Renal pelvis (tissue), 12 donors: ENCODE measurements at places on chromosomes 1 and 21. TPM values are rescaled to one million over a fixed set of nuclear protein-coding genes. Genes with fewer than 3 reads are reported as not detected.

GRCh38 chr1:116377541-116378529, 4.8 kb downstream of the ATP1A1 start:
- no peak for DNase-seq

DNA sequence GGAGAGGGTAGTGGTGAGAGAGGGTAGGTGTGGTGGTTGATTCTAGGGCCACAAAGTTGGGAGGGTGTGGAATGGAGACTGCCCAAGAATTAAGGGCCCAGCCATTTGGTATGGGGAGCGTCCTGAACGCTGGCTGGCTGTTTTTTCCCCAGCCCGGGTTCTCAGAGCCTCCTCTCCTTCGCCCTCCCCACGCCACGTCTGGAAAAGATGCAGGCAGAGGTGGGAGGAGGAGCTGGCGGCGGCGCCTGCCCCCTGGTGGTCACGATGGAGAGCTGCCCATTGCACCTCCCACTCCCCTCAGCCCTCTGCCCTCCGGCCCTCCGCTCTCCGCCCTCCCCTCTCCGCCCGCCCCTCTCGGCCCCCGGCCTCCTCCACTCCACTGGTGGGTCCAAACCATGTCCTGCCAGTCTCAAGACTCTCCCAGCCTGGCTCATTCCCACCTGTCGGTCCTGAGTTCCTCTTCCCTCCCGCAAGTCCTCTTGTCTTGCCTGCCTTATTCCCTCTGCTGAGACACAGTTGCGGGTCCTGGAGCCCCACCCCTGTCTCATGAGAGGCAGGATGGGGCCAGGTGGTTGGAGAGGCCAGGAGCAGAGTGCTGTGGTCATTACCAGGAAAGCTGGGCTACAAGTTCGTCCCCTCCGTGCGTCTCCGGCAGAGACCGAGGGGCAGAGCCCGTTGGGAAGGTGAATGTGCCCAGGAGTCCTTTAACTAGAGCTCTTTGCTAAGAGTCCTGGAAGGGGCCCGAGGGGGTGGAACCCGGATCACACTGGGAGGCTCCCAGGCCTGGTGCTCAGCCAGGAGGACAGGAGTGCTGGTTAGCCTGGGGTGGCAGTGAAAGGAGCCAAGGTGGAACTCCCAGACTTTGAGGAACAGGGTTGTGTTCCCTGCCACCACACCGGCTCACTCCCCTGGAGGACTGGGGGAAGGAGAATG, 22.6 kb downstream of the ETNK2 start:
- DNase-seq = no peak

GRCh38 chr1:33853431-33853830, 10.4 kb upstream of the HMGB4 start:
- DNase-seq = no peak

DNA sequence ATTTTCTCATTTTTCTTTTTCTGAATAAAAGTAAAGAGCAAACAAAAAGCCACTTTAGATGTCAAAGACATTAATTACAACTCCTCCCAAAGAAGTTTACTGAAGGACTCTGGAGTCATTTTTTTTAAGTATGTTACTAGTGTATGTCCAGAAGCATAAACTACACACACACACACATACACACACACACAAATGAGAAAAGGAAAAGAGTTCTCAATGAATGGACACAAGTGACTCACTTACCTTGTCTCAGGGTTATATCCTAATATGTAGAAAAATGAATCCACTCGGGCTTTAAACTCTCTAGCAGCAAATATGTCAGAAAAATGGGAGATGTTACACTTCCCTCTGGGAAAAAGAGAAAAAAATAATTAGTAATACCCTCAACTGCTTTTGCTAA, 223.1 kb downstream of the SLC45A1 start:
- DNase-seq = no peak

- no peak for DNase-seq
These were observed 7.6 kb downstream of the DNMT3L start for GRCh38 chr21:44253832-44254710.

GRCh38 chr21:44711327-44712202, at the start of gene TSPEAR:
TSPEAR (minus strand) TSS chr21:44711572; CDS start chr21:44711514, 58 bp downstream.
- DNase-seq = no peak

DNA sequence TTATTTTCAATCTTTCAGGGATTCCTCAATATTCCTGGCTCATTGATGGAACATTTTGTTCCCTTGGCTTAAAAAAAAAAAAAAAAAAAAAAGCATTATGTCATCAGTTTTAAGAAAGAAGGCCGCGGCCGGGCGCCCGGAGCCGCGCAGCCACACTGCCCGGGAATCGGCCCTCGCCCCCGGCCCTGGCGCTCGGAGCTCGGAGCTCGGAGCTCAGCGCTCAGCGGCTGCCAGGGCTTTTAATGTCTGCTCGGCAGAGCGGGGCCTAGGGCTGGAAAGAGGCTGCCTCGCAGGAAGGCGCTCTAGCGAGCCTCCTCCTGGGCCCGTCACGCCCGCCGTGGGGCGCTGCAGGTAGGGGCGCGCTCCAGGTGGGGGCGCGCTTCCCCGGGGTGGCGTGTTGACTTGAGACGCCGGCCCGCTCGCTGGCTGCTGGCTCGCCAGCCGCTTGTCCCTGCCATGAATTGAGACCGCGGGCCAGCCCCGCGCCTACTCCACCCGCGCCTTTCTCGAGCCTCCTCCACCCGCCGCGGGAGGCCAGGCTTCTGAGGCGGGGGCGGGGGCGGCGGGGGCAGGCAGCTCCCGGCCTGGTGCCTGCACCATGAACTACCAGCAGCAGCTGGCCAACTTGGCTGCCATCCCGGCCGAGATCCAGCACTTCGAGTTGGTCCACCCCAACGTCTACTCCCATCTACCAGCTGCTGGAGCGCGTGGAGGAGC, 5.4 kb upstream of the TDRD5 start:
- peak; percentile 55 for DNase-seq

DNA sequence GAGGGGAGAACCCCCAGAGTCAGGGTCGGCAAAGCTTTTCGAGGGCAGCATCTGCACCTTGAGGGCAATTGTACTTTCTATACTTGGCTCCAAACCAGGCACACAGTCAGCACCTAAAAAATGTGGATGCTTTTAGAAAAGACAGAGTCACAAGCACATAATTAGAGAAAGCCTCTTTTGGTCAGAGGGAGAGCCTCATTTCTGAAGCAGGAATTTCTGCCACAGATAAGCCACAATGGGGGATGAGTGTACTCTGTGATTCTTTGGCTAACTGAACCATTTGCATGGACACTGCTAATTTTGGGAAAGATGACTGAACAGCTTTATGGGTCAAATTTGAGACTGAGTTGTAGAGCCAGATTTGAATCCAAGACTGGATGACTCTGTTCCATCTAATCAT, 635.7 kb downstream of the KIF26B start:
- DNase-seq = no peak

- no peak for DNase-seq
These were observed 5.8 kb downstream of the CAPZB start for GRCh38 chr1:19479351-19480120.

- peak; percentile 59 for DNase-seq
These were observed 25.4 kb downstream of the PIGM start for GRCh38 chr1:160006312-160006940.

GRCh38 chr1:220876511-220877376, 2.5 kb upstream of the HLX start:
- no peak for DNase-seq

GRCh38 chr1:44254392-44254910, 41.2 kb downstream of the DMAP1 start:
- no peak for DNase-seq

DNA sequence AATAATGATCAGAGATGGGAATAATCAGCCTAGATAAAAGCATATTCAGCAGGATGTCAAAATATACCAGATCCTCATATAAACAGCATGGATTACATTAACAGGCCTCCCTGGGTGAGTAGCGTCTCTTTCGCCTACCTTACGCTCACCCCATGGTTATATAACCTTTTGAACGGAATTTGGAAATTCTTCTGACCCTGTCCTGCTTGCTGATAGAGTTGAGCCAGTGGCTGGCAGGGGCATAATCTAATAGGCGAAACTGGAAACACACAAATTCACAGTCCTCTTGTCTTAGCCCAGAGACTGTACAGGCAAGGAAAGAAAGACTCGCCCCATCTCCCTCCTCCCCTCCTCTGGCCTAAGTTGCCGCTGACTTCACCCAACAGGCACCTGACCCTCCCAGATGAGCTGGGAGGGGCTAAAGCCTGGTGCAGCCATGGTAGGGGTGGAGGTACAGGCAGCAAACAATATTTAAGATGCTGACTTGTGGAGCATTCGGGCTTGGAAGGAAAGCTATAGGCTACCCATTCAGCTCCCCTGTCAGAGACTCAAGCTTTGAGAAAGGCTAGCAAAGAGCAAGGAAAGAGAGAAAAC, at the start of gene ANGPTL7:
Gene ANGPTL7 (plus strand): TSS at position 498 of the 594 bp plus-strand sequence. CDS start 225 bp downstream, outside the sequence.
- no peak for DNase-seq

- no peak for DNase-seq
These were observed 21.4 kb downstream of the SMG7 start for GRCh38 chr1:183493540-183494245.

- DNase-seq = no peak
These were observed 73.3 kb downstream of the RPAP2 start for GRCh38 chr1:92372164-92372563.

- DNase-seq = no peak
These were observed 1004.0 kb downstream of the KCNT2 start for GRCh38 chr1:195604287-195604686.

DNA sequence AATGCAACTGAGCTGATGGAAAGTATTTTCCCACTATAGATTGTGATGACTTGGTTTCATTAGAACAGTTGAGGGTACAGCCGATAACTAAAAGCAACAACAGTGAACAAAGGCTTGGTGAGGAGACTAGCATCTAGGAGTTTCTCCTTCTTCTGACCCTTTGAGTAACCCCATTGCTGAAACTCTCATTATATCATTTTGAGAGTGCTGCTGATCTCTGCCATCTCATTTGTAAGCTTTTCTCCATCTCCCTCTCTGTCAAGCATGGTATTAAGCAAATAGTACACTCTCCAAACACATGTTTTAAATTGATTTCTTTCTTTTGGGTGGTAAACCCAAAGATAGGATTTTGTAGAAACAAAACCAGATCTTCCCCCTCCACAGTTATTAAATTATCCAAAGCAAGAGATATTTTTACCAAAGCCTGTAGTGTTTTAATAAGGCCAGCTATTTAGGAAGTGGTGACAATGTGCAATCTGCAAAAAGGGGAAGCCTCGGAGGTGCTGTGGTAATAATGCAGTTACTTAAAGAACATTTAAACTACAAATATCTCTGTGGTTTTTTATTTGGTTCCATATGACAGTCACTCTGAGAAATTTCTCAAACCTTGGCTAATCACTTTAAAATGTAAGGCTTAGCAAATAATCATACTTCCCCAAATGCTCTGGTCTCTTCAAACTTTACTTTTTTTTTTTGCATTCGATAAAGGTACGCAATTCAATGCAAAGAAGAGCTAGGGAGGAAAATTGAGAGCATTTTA, 287.5 kb downstream of the HLX start:
- DNase-seq = no peak

- DNase-seq = no peak
These were observed 35.8 kb upstream of the RUNX1 start for GRCh38 chr21:35084869-35085268.

- no peak for DNase-seq
These were observed 17.8 kb downstream of the AMPD2 start for GRCh38 chr1:109637446-109637845.

DNA sequence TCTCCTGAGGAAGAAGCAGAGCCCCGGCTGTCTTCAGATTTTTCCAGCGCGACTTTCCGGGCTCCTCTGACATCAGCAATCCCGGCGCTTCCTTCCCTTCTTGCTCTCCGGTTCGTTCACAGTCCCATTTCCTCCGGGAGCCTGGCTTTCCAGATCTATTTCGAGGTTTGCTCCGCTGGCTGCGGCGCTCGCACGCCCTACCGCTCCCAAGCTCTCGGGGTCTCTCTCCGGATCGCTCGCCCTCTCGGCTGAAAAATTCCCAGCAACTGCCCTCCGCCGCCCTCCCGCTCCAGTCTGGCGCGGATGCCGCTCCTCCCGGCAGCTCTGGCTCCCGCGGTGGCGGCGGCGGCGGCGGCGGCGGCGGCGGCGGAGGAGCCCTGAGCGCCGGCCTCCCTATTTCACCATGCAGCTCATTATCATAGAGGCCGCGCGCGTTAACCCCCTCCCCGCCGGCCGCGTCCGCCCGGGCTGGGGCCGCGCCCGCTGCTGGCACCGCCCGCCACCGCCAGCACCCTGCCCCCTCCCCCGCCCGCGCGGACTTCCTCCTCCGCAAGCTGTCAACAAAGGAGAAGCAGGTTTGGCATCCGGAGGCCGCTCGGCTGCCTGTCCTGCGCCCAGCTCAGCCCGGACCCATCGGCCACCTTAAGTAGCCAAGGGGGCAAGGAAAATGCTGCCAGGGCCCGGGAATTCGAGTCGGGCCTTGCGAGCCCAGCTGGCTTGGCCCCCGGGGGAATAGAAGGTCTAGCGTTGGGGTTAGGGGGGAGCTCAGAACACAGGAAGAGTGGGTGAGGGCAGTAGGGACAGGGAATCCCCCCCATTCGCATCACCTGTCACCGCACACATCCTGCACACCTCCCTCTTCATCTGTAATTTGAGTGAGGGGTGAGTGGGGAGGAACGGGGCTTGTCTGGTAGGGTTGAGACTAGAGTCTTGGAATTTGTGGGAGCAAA, at the start of gene PLXNA2:
Gene PLXNA2 (minus strand): TSS at position 418 of the 950 bp plus-strand sequence. CDS start 26,462 bp downstream, outside the sequence.
- peak; percentile 61 for DNase-seq

DNA sequence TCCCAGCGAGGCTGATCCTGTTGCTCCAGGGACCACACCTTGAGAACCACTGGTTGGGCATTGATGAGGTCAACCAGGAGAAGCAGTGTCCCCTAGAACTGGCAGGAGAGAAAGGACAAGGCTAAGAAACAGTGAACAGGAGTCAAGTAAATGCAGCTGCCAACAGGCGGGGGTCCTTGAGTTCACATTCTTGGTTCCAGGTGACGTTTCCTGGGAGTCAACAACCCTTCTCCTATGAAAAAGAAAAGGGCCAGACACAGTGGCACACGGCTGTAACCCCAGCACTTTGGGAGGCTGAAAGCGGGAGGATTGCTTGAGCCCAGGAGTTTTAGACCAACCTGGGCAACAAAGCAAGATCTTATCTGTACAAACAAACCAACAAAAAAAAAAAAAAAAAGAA, 98.3 kb downstream of the KAZN start:
- DNase-seq = no peak

CXADR gene
- 28.6 TPM for polyA plus RNA-seq

SPRR2B gene
- 0.16 TPM for polyA plus RNA-seq

TCEA3 gene
- 57.3 TPM for polyA plus RNA-seq

UBXN10 gene
- polyA plus RNA-seq = 6.8 TPM

OR2L2 gene
- 0.12 TPM for polyA plus RNA-seq

SMCP gene
- not detected for polyA plus RNA-seq

S100A14 gene
- 18.9 TPM for polyA plus RNA-seq

F5 gene
- 4.3 TPM for polyA plus RNA-seq

AURKAIP1 gene
- polyA plus RNA-seq = 93.9 TPM

THEM5 gene
- 1.2 TPM for polyA plus RNA-seq

KRTAP13-2 gene
- not detected for polyA plus RNA-seq

NPL gene
- polyA plus RNA-seq = 7.4 TPM

CCDC181 gene
- 9.0 TPM for polyA plus RNA-seq

KRTAP19-1 gene
- polyA plus RNA-seq = not detected

NEK2 gene
- polyA plus RNA-seq = 20.1 TPM
